Left colon (tissue), 2 donors: ENCODE measurements at places on chromosomes 3 and 15. TPM values are rescaled to one million over a fixed set of nuclear protein-coding genes. Genes with fewer than 3 reads are reported as not detected.

DNA sequence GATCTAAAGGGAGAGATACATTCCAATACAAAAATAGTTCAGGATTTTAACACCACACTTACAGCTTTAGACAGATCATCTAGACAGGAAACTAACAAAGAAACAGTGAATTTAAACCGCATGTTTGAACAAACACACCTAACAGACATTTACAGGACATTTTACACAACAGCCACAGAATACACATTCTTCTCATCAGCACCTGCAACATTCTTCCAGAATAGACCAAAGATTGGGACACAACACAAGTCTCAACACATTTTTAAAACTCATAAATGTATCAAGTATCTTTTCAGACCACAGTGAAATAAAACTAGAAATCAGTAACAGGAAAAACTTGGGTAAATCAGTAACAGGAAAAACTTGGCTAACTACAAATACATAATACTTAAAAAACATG lies 256.3 kb downstream of the MCTP2 start:
- no peak for DNase-seq

- no peak for DNase-seq
Observed at GRCh38 chr15:39717134-39717533, 65.5 kb downstream of the FSIP1 start.

GRCh38 chr3:184820525-184820924 lies 8.6 kb downstream of the VPS8 start:
- DNase-seq = no peak

DNA sequence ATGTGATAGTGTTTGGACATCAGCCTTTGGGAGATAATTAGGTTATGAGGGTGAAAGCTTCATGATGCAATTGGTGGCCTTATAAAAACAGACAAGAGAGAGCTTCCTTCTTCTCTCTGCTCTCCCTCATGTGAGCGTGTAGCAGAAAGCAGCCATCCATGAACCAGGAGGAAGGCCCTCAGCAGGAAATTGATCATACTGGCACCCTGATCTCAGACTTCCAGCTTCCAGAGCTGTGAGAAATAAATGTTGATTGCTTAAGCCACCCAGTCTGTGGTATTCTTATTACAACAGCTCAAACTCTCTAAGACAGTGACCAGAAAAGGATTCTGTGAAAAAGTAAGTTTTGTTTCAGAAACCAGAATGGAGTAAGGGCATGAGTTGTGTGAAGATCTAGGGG lies 13.3 kb downstream of the STAC start:
- no peak for DNase-seq

DNA sequence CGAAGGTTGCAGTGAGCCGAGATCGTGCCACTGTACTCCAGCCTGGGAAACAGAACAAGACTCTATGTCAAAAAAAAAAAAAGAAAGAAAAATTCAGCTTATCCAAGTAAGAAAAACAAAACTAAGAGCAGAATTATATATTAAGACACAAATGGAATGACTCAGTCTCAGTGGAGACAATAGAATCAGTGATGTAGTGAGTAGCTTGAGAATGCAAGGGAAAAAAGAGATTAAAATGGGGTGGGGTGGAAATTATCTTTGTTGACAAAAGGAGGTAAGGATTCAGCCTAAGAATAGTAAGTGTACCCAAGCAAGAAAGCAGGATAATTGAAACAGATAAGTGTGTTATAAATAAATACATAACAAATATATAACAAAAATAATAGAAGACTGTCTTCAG lies 70.7 kb downstream of the BLM start:
- DNase-seq = no peak

The FETUB gene
- not detected for total RNA-seq

The ONECUT1 gene
- not detected for total RNA-seq

The PCLAF gene
- 5.0 TPM for total RNA-seq
